ENCODE measurements at places on chromosomes 1 and 21. TPM values are rescaled to one million over a fixed set of nuclear protein-coding genes. Genes with fewer than 3 reads are reported as not detected.

The POGZ gene
- 36.3 TPM for total RNA-seq

The TFF2 gene
- total RNA-seq, result 15.5 TPM

The CYP2J2 gene
- 9.4 TPM for total RNA-seq

The HPCAL4 gene
- total RNA-seq, result 15.8 TPM

The RYR2 gene
- 0.50 TPM for total RNA-seq

The PPP1R12B gene
- 8.5 TPM for total RNA-seq

The ZSCAN20 gene
- 6.8 TPM for total RNA-seq

The SUSD4 gene
- total RNA-seq, result 8.3 TPM

The PLD5 gene
- total RNA-seq, result 0.60 TPM

The SUCO gene
- total RNA-seq, result 113 TPM

The CD2 gene
- 0.08 TPM for total RNA-seq

The CFHR1 gene
- 58.2 TPM for total RNA-seq
